ENCODE measurements at places on chromosomes 4 and X.

GRCh38 chr4:1802151-1802715, 9.1 kb downstream of the FGFR3 start:
- DNase-seq = no peak

DNA sequence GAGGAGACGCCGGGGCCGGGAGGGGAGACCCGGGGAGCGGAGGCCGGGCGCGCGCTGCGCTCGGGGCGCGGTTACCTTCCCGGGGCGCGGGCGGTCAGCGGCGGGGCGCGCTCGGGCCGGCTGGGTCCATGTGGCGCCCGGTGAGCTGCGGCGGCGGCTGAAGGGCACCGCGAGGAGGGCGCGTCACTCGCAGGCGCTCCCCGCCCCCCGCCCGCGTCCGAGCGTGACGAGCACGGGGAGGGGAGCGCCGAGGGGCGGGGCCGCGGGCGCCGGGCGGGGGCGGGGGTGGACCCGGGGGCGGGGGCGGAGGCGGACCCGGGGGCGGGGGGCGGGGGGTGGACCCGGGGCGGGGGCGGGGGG, at the start of gene CPLX1:
TSS of gene CPLX1 (minus strand) at position 159 of the 360 bp plus-strand sequence. CDS start 1,607 bp downstream, outside the sequence.
- DNase-seq = peak; percentile 74

DNA sequence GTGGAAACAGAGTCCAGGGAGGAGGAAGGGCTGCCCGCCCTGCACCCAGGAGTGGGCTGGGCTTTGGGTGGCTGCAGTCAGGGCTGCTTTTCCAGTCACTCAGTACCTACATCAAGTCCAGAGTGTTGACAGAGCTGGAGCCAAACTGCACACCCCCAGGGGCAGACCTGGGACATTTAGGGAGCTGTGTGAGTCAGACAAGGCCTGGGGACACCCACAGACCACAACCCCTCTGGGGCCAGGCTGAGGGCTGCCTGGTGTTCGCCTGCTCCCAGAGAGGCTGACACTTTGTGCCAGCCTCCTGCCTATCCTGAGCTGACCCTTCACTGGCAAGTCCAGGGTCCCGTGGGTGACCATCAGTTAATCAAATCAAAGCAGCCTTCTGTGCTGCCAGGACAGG, 240.0 kb downstream of the BCOR start:
- DNase-seq = no peak

GRCh38 chr4:8911316-8912088, 39.9 kb upstream of the HMX1 start:
- DNase-seq = peak; percentile 15

DNA sequence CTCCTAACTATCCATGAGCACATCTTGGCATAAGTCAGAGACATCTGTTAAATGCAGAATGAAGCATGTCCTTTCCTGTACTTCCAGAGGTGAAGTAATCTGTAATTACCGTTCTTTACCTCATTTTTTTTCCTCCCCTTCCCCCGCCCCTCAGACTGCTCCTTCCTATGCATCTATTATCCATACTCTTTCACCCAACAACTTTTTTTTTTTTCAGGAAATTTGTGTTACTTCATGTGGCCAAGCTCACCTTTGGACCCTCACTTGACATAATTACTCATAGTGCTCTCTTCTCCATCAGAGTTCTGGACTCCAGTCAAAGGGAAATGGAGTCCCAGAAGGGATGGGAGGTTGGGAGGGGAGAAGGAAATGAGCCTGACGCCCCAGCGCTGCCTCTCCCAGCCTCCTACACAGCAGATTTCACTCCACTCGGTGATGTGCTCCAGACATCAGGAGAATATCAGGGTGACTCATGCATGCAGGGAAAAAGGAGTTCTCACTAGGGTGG, 568.8 kb downstream of the STIM2 start:
- no peak for DNase-seq

DNA sequence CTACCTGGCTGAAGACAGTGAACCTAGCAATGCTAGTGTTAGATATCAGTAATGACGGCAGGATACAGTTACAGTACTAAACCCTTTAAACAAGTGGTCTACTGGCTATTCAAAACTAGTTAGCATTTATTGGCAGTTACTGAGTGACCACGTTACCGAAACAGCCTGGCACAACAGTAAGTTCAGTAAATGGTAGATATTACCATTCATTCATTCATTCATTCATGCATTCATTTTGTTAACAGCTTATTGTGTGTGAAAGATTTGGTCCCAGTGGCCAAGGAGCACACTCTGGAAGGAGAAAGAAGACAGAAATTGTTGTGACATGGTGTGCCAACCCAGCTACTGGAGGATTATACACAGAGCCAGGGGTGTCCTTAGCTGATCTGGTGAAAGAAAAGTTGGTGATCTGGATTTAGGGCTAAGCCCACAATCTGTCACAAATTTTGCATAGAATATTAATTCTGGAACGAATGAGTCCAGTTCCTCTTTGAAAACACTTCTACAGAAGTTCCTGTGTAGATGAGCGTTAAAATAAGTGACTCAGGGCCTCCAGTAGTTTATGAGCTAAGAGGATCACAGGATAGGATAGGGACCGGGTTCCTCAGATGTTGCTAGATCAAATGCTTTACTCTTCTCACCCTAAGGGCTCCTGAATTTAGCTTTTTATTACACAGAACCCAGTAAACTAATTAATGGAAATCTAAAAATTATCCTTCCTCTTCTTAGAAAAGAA, 179.1 kb downstream of the CBR4 start:
- DNase-seq = no peak

DNA sequence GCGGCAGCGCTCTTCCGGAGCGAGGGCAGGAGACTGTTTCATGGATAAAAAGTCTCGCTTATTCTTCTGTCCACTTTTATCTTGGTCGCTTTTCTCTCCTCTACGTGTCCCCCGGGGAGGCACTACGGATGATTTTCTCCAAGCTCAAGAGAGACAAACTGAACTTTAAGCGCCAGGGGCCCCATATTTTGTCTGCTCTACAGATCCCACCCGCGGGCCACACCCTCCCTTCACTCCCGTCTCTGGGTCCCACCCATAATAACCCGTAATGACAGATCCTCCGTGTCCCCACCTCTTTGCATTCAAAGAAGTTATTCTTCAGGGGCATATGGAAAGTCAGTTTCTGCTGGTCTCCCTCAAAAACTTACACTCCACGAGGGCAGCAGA, at the start of gene CORIN:
TSS of gene CORIN (minus strand) at position 160 of the 387 bp plus-strand sequence. CDS start at position 42, 118 bp downstream.
- no peak for DNase-seq

DNA sequence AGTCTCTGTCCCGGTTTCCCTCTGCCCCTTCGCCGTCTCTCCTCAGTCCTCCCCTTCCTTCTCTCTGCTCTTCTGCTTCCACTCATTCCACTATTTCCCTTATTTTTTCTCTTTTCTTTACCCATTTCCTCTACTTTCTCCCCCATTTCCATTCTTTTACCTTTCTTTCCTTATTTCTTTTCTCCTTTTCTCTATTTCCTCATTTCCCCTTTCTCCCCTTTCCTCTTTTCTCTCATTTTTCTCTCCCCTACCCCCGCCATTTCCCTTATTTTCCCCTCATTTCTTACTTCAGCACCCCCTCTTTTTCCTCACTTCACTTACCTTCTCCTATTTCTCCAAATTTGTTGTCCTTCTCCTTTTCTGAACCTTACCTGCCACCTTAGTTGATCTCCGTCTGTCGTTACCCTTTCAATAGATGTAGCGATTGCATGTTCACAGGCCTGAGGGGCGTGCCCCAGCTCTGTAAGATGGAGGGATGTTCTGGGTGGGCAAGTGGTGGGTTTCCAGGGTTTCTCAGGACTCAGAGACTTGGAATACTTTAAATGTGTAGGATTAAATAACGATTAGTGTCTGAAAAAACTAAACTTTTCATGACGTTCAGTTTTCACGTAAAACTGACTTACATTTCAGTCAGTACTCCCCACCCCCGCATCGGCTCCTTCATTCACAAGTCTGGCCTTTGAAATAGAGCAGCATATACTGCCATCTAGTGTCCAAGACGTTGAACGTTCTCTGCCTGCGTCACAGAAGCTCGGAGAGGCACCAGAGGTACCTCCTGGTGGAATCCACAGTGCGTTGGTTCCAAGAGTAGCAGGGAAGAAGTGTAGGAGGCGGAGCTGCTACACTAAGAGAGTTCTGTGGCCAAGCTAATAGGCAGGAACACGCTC, 641 bp upstream of the NCBP2L start:
- peak; percentile 85 for DNase-seq

- no peak for DNase-seq
Observed at GRCh38 chr4:77395481-77395880, 210.1 kb upstream of the CXCL13 start.

DNA sequence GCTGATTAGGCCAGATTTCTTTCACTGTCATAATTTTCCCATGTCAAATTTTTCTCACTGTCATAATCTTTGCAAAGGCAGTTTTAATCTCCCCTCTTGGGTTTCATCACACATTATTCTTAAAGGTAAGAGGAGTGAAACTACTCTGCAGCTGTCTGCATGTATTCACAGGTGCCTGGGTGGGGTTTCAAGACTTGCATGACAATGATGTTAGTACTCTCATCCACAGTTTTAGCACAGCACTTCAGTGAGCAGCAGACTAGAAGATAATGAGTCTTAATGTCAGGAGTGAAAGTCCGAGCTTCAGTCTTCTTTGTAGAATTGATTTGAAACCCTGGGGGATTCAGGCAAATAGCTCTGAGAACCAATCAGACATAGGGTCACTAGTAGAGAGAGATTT, 182.5 kb upstream of the GALNT7 start:
- peak; percentile 16 for DNase-seq

- DNase-seq = no peak
Observed at GRCh38 chr4:140867356-140867755, 111.2 kb upstream of the TBC1D9 start.

DNA sequence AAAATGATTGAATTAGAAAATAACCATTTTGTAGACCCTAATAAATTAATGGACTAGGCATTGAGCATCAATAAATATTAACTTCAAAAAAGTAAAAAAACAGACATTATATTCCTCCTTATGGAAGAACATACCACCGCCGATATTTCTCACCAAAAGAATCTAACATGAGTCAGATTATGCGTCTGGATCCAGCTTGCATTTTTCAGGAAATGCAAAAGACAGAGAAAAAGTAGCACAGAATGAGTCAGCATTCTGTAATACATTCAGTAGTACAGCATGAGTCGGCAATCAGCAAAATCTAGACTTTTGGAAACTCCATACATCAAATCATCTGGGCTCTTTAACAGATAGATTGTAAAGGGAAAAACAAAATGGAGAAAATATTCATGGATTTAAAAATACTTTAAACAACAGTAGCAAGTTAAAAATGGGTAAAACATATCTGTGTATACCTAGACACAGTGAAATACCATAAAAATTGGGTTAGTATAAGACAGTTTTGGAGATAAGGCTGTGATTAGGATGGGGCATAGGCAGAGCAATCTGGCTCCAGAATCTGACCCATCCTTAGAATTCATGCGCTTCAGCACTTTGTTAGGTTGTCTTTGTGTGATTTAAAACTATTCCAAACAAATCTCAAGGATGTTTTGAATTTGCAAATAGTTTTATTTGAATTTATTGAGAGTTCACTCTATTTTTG, 633.0 kb upstream of the FAM241A start:
- DNase-seq = no peak

DNA sequence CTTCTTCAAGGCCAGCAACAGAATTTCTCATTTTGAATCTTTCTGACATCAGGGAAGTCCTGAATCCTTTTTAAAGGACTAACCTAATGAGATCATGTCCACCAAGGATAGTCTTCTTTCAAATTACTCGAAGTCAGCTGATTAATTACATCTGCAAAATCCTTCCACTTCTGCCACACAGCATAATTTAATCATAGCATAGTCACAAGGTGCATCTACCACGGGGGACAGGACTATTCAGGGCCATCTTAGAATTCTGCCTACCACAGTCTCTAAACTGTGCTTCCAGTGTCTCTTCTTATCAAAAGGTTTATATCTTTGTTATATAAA, 53.7 kb downstream of the ATP10D start:
- DNase-seq = no peak

GRCh38 chrX:134658760-134659023, 421 bp upstream of the PLAC1 start:
- no peak for DNase-seq

DNA sequence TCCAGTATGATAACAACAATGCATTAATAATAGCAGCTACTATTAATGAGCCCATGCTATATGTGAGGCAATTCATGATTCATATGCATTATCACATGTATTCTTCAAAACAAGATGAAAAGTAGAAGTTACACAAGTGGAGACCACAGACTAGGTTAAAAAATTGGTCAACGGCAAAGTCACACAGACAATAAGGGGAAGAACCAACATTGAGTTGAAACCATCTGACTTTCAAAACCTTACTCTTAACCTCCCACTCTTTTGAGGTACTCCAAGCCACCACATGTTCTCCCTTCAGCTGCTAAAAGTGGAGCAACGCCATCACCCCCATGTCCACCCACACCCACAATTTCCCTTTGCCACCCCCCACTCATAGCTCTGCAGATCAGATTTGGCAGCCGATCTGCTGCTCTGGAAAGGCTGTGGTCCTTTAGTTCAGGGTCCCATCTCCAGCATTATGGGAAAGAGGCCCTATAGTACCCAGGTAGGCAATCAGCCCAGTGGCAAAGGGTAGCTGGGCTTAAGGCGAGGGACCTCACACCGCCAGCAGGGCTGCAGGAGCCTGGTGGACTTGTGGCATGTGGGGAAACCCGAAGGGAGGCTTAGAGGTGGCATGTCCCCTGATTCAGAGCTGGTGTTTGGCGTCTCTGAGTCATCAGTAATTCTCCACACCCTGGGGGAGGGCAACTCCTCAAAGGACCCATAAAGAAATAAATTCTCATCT, 33.5 kb upstream of the CYBB start:
- DNase-seq = peak; percentile 39

- no peak for DNase-seq
Observed at GRCh38 chrX:153592091-153592833, 6.7 kb downstream of the CCNQ start.

- no peak for DNase-seq
Observed at GRCh38 chrX:54427837-54428424, 12.3 kb upstream of the TSR2 start.

DNA sequence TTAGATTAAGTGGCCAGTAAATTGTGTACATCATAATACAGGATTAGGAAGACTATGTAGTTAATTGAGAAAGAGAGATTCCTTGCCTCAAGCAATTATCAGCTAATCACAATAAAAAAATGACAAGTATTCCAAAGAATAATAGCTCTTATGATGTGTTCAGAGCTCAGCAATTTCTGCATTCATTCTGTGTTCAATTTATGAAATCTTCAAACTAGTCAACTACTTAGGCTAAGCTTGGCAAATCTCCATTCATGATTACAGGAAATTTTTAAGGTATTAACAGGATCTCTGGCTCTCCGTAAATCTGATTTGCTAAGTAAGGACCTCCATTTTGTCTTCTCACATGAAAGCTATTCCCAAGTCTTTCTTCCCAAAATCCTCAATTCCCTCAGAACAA, 256.9 kb upstream of the TEX13A start:
- no peak for DNase-seq

All from GM13977 (cell line).